ENCODE measurements at places on chromosomes 2 and 18.

GRCh38 chr18:3329471-3329870 is 67.5 kb downstream of the MYL12B start:
- DNase-seq, result no peak

DNA sequence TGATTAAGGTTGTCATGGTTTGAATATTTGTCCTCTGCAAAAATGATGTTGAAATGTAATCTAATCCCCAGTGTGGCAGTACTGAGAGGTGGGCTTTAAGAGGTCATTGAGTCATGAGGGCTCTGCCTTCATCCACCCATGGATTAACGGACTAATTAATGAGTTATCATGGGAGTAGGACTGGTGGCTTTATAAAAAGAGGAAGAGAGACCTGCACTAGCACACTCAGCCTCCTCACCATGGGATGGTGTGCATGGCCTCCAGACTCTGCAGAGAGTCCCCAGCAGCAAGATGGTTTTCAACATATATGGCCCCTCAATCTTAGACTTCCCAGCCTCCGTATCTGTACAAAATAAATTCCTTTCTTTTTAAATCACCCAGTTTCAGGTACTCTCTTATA is 41.0 kb downstream of the DTNB start:
- no peak for DNase-seq

DNA sequence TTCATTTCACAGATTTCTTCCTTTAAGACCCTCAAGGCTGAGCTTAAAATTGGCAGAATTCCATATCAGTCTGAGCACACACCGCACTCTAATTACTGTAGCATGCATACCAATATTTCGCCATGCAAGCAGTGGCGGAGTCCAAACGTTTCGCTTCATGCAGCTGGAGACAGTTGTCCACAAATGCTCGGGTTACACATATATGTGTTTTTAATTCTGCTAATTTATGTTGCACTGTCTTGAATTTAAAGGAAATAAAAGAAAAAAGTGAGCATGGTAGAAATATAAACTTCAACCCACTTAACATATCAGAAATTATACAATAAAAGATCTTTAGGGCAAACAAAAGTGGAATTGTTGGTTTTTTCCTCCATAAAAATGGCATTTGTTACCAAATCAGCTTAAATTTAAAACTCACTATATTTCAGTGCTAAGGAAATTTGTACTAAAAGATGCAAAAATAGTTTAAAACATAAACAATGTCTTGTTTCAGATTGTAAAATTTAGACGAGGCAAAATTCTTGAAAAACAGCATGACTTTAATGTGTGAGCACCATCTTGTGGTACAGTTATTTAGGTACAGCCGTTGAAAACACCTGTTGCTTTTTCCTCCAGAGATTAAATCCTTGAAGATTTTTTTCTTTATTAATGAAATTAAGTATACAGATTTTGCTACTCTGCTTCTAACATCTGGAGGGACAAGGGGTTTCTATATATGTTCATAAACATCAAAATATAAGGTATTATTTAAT is 24.1 kb upstream of the KANSL1L start:
- DNase-seq, result no peak

DNA sequence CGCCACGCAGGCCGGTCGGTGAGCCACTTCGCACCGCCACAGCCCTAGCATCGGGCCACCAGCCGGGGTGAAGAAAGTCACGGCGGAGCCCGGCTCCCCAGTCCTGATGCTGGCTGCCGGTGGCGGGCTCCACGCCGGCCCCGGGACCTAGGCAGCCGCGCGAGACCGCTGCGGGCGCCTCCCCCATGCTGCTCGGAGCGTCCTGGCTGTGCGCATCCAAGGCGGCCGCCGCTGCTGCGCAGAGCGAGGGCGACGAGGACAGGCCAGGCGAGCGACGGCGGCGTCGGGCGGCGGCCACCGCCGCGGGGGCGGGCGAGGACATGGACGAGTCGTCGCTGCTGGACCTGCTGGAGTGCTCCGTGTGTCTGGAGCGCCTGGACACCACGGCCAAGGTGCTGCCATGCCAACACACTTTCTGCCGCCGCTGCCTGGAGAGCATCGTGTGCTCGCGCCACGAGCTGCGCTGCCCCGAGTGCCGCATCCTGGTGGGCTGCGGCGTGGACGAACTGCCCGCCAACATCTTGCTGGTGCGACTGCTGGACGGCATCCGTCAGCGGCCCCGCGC is 433 bp downstream of the SH3RF3 start:
- DNase-seq, result peak; percentile 59

DNA sequence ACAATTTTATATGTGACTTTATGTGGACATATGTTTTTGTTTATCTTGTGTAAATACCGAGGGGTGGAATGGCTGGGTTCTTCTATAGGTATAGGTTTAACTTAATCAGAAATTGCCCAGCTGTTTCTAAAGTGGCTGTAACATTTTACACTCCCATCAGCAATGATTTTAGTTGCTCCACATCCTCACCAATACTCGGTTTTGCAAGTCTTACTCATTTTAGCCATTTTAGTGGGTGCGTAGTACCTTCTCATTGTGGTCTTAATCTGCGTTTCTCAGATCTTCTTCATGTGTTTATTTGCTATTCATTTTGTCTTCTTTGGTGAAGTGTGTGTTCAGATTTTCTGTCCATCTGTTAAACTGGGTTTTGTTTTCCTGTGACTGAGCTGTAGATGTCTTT is 95.4 kb upstream of the BCL2L11 start:
- DNase-seq, result no peak

DNA sequence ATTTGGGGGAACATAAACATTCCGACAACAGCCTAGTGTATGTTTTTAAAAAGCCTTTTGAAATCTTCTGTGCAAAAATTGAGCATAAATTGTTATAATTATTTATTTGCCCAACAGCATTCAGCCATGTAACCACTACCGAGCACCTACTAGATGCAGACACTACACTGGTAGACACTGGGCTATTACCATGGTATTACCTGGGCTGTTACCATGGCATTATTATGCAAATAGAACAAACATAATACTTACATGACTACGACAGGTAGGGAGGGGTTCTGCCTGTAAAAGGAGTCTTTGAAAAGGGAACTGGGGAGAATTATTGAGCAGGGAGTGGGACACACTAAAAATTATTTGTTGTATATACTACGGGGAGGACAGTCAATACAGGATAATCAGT is 116.4 kb downstream of the MREG start:
- DNase-seq, result no peak

- no peak for DNase-seq
These were observed 504.1 kb upstream of the PKDCC start for GRCh38 chr2:41543726-41544125.

GRCh38 chr2:19377717-19378116 is 19.3 kb upstream of the OSR1 start:
- DNase-seq, result no peak

- DNase-seq, result no peak
These were observed 23.7 kb downstream of the CUL3 start for GRCh38 chr2:224561234-224562005.

GRCh38 chr2:32246911-32247310 is 17.8 kb downstream of the NLRC4 start:
- no peak for DNase-seq

DNA sequence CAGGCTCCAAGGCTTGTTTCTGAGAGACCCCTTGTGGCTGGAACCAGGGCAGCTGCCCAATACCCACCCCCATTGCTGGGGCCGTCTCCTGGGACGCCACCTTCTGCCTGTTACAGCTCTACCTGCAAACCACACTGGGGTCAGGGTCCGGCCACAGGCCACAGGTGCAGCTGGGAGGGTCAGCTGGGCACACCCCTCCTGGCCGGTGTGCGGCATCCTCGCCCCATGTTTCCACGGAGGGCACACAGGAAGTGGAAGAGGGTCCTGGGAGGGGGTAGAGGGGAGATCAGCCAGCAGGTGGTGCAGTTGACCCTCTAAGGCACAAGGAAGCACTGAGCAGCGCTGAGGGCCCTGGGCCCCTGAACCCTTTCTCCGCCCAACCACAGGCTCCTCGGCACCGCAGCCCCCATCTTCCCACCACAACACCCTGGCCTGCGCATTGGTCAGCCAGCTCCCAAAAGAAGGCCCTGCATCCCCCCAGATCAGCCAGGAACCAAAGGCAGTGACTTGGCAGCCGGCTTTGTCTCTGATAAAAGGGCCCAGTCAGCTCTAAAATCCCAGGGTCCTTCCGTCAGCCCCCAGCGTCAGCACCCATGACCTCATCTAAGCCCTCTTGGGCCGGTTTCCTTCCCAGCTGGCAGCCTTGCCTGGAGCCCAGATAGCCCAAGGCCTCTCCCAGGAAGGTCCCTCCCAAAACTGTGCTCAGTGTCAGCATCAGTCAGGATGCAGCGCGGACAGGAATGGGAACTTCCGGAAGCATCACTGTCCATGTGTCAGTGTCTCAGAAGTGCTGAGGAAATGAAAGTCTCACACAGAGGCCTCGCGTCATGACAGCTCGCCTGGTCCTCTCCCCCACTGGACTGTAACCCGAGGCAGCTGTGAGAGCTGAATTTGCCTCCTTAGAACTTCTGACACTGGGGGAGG is 1.7 kb downstream of the ERFE start:
- DNase-seq, result peak; percentile 15

GRCh38 chr2:204545861-204546735 is 823 bp downstream of the PARD3B start:
- no peak for DNase-seq

DNA sequence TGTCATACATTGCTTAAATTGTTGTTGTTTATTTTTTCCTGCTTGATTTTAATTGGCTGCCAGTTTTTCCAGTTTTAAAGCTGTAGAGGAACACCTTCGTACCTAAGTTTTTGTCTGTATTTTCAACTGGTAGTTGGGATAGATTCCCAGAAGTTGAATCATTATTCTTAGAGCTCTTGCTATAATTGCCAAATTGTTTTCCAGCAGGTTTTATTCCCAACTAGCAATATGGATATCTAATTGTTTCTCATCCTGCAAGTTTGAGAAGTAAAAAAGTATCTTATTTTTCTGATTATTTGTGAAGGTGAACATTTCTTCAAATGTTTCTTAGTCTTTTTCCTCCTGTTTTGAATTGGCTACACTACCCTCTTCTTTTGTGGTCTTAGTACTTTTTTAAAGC is 6.7 kb downstream of the SMARCAL1 start:
- no peak for DNase-seq

- DNase-seq, result no peak
These were observed 179.1 kb upstream of the CYP26B1 start for GRCh38 chr2:72326759-72327158.

DNA sequence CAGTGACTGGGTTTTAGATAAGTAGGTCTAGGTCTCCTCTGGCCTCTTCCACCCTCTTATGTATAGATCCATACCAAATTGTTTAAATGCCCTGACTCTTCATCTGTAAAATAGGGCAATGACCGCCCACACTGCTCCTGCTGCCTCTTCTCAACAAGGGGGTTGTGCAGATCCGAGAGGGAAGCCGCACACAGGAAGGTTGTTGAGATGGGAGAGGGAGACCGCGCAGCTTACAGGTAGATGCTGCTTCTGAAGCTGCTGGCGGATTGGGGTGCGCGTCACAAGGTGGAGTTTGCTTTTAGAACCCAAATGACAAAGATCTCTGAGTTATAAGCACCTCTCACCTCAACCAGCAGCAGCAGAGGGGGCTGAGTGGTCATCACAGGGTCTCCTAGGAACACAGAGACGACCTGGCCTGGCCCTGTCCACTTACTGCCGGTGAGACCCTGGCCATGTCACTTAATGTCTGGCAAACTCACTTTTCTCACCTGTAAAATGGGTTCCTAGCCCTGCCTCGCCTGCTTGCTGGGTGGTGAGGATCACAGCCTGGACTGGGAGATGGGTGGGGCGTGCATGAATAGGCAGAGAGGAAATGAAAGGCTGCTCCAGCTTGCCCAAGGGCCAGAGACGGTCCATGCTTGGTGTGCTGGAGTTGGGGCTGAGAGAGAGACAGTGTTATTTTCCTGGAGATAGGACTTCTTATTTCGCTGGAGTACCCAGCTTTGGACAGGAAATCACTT is 251.3 kb downstream of the EIPR1 start:
- no peak for DNase-seq

GRCh38 chr2:134120733-134121630 is 132.9 kb upstream of the MGAT5 start:
- peak; percentile 73 for DNase-seq

DNA sequence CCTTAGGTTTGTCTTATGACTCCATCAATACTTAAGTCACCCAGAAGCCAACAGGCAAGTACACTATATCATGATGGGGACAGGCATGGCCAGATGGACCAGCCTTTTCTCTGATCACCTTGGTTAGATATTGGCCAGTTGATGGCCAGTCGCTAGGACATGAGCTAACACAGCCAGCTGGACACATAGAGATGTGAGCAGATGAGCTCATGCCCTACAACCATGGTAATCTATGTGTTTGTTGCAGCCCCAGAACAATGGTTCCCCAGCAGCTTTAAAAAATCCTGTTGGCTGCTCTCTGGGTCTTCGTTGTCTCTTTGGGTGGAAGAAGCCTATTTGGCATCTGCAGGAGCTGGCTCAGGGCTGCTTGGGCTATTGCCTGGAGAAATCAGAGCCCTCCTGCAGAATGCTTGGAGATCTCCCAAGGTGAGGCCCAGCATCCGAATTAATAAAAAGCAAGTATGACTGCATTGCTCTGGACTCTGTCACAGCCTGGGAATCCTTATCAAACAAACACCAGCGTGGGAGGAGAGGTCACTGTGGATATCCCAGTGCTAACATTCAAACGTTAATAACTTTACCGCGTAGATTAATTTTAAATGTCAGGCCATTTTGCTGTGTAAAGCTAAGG is 62.3 kb upstream of the KLHL29 start:
- DNase-seq, result no peak

DNA sequence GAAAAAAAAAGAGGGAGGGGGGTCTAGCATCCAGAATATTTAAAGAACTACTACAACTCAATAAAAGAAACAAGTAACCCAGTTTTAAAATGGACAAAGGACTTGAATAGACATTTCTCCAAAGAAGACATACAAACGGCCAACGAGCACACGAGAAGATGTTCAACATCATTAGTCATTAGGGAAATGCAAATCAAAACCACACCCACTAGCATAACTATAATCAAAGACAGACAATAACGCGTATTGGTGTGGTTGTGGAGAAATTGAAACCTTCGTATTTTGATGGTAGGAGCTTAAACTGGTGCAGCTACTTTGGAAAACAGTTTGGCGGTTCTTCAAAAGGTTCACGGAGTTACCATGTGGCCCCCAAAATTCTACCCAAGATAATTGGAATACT is 64.3 kb upstream of the CAB39 start:
- DNase-seq, result no peak

- DNase-seq, result no peak
These were observed 4.1 kb upstream of the NT5C1B start for GRCh38 chr2:18593496-18593895.

All from H1 (cell line).